Inflammatory macrophage (primary cell): ENCODE measurements at places on chromosomes 13 and 19.

- no peak for DNase-seq
Measured at GRCh38 chr13:87820241-87820640, 149.1 kb downstream of the SLITRK5 start.

GRCh38 chr13:40251343-40252032, 415.0 kb downstream of the FOXO1 start:
- DNase-seq: peak; percentile 38

GRCh38 chr13:74921326-74921725, 560.6 kb downstream of the TBC1D4 start:
- no peak for DNase-seq

GRCh38 chr13:51846756-51847155, 1.8 kb upstream of the TMEM272 start:
- no peak for DNase-seq

DNA sequence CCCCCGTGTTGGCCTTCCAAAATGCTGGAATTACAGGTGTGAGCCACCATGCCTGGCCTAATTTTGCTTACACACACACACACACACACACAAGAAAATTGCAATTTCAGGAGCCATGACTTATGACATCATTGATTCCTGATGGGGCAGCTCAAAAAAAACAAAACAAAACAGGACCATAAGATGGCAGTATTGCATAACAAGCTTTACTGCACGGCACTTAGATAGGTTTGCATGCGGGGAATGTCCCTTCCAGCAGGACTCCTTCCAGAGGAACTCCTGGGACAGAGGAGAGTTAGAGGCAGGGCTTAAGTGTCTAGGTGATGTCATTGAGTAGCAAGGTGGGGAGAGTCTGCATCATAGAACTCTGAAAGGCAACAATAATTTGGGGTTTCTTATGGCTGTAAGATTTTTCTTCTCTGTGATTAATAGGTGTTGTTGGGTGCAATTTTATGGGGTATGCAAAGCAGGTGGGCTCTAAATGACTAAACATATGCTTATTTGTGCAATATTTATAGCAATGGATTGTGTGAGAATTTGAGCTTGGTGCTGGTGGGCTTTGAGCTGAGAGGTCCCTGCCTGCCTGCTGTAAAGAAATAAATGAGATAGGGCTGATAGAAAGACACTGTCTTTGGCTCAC, 9.0 kb upstream of the ACSBG2 start:
- DNase-seq: peak; percentile 78

DNA sequence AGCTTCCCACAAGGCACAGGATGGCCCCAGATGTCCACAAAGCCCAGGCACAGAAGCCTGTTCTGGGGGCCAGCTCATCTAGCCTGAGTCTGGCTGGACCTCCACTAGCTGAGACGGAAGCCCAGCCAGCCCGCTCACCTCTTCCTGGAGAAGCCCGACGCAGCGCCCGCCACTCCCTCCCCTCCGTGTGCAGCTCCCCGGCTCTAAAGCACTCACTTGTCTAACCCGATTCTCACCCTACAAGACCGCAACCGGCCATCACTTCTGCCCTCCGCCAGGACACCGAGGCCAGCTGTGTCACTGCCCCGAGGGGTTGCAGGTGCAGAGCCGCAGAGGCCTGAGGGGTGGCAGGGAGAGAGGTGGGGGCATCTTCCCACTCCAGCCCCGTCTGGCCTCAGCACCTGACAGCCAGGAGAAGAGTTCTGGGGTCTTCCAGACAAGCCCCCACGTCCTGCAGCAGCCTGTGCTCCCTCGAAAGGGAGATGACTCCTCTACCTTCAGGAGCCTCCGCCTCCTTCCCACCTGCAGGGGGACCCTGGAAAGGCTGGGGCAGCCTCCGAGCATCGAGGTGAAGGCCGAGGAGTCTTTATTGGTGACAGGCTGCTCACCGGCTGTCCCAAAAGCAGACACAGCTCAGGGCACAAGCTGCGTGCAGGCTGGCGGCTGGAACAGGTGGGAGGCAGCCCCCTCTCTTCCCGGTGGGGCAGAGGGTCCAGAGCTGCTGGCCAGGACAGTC, 5.9 kb upstream of the DIRAS1 start:
- no peak for DNase-seq

DNA sequence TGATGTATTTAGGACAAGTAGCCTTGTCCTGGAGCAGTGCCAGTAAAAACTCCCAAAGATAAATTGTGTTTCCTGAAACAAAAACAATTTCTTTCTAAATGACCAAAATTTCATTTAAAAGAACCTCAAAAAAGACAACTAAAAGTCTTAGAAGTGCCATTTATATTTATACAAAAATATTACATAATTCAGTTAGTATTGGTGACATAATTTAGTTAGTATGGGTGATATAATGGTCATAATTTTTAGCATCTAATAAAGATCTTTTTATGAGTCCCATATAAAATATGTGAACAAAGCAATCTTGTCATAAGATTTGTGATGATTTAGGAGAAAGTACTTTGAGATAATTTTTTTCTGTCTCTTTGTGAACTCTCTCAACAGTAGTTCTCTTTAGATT, 76.0 kb downstream of the ELF1 start:
- DNase-seq: no peak

- DNase-seq: no peak
Measured at GRCh38 chr19:39870171-39870971, 24.2 kb upstream of the FBL start.

DNA sequence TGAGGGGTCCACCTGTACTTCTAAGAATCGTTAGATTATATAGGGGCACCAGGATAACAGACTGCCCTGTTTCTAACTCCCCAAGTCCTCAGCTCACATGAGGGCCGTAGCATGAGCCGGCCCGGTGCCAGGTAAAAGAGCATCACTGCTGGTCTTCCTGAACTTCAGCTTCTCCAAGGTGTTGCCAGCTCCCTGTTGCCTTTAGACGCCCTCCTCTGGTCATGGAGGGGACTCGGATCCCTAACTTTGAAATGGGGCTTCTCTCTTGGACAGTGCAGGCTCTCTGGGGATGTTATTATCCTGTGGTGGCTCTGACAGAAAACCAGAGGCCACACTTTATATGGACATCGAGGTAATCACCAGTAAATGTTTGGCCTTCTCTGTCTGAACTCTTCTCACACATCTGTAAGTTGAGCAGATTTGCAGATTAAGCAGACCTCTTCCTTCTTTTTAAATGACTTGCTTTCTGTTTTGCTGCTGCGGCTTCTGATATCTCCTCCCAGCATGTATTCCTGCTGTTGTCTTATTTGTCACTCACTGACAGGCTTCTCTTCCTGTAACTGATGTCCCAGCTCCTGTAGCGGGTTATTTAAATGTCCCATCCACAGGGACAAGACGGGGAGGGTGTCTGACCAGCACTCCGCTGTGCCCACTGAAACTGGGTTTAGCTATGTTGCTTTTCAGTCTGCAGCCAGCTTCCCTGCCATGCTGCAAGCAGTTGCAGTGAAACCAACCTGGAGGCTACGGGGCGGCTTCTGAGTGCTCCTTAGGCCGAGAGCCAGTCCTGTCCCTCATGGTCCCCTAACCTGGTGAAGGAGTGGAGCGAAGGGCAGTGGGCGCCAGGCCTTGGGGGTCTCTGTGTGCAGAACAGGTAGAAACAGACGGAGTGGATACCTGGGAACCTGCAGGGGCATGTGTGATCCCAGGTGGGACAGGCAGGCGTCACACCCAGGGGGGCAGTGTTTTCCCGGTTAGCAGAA, 39.2 kb downstream of the TSSK6 start:
- no peak for DNase-seq
